ENCODE measurements at places on chromosomes 1 and 21.

DNA sequence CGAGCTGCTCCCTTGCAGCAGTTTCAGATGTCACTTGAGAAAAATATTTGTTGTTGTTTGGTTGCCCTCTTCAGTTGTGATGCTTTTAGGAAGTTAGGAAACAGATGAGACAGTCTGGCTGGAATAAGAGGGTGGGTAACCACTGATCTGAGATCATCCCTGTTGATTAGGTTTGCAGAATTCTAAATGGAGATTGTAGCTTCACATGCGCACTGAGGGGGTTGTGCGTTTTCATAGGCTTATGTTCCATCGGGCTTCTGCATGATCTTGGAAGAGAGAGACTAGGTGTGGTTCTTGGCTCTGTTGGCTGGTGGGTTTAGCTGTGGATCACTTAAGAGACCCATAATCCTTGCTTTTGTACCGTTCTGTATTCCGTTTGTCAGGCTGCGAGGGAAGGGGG, 108.1 kb downstream of the CAMTA1 start:
- DNase-seq = no peak

- no peak for DNase-seq
Measured at GRCh38 chr1:185974367-185975170, 240.4 kb downstream of the HMCN1 start.

DNA sequence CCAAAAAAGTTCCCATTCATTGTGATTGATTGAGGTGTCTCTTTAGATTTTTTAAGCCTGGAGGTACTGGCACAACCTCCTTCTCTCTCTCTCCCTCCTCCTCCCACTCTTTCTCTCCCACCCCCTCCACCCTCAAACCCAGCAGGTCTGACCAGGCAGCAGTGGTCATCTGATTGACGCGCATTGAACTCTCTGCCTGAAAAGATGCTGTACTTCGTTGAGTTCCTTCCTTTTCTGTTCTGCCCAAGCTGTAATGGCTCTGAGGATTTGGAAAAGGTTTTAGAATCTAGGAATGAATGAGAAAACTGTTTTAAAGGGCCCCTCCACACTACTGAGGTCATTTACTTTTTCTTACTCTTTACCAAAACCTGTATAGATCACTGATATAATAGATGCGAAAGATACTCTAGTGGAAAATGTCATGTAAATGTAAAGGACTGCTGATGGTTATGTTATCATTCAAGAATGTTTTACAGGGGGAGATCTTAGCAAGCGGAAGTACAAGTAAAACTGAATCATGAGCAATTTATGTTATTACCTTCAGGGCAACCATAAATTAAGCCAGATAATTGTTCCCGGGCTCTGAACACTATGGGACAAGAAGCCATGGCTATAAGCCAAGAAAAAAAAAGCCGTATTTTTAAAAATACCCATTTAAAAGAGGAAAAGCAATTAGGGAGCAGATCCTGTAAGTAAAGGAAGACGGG, 25.2 kb upstream of the DYRK1A start:
- DNase-seq = no peak

- no peak for DNase-seq
Measured at GRCh38 chr21:41952568-41953248, 1.1 kb downstream of the C2CD2 start.

DNA sequence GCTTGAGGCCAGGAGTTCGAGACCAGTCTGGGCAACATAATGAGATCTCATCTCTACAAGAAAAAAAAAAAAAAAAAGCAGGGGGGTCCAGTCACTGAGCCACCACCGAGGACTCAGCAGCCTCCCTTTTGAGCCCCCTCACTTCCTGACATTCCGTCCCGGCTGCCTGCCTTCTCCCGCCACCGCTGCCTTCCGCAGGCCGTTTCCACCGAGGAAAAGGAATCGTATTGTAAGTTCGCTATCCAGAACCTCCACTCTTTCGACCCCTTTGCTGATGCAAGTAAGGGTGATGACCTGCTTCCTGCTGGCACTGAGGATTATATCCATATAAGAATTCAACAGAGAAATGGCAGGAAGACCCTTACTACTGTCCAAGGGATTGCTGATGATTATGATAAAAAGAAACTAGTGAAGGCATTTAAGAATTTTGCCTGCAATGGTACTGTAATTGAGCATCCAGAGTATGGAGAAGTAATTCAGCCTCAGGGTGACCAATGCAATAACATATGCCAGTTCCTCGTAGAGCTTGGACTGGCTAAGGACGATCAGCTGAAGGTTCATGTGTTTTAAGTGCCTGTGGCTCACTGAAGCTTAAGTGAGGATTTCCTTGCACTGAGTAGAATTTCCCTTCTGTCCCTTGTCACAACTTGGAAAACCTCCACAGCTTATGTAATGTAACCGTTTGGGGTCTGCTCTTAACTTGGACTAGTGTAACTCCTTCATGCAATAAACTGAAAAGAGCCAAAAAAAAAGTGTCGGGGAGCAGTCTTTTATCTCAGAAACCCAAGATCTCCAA, 55.6 kb downstream of the GLUL start:
- no peak for DNase-seq

GRCh38 chr1:94022471-94023189, 98.3 kb downstream of the ABCA4 start:
- no peak for DNase-seq

DNA sequence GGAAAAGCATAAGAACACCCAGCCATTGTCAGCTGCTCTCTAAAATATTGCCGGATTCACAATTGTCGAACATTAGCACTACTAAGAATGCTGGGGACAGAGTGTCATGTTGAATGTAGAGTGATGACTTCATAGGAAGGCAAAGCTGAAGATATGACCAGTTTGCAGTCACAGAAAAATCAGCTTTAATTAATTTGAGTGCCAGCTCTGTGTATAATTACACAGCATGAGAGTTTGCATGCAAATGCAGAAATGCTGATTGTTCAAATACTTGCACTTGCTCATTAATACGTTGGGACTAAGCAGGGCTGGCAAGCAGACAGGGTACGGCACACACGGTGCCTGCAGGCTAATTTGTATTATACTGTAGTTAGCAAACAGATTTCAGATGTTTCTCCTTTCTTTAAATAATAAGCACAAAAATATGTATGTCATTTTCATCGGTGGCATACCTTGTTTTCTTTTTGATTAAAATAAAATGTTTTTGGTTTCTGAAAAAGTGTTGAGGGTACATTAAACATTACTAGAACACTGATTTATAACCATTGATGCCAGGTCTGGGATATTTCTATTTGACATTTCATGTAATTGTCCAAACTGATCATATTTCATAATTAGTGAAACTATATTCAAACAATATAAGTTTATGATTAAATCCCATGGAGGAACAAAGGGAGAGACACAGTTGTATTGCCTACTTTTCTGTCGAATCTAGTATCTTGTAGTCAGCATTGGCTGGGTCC, 99.8 kb upstream of the ADGRL2 start:
- no peak for DNase-seq

DNA sequence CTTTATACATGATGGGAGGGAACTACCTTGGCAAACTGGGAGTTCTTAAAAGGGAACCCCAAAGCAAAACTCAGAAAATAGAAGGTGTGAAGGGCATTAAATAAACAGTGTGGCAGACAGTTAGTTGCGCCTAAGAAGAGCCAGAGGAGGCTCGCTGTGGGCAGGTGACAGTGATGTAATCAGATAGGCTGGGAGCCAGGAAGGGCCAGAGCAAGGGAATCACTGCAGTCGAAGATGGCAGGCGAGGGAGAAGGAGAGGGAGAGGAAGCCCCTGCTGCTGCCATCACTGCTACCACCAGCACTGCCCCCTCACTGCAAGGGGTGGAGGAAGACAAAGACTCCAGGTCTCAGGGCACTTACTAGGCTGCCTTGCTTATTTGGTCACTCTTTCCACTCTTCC, 97.2 kb downstream of the ST3GAL3 start:
- no peak for DNase-seq

DNA sequence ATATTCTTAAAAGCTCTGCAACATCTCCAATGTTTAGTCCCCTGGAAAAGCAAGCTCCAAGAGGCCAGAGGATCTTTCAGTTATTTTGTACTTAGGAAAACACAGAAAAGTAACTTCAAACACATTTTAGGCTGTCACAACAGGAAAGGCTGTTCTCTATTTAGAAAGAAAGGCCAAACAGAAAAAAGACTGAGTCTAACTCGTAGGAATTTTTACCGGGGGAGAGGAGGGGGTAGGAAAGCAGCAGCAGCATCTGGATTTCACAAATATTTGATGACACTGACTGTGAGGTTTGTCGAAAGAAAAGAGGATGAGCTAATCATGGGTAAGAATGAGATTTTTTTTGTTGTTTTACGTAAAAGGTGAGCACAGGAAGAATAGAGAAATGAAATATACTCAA, 107.1 kb downstream of the EIF4G3 start:
- no peak for DNase-seq

GRCh38 chr1:238101923-238102322, 211.2 kb upstream of the ZP4 start:
- no peak for DNase-seq

DNA sequence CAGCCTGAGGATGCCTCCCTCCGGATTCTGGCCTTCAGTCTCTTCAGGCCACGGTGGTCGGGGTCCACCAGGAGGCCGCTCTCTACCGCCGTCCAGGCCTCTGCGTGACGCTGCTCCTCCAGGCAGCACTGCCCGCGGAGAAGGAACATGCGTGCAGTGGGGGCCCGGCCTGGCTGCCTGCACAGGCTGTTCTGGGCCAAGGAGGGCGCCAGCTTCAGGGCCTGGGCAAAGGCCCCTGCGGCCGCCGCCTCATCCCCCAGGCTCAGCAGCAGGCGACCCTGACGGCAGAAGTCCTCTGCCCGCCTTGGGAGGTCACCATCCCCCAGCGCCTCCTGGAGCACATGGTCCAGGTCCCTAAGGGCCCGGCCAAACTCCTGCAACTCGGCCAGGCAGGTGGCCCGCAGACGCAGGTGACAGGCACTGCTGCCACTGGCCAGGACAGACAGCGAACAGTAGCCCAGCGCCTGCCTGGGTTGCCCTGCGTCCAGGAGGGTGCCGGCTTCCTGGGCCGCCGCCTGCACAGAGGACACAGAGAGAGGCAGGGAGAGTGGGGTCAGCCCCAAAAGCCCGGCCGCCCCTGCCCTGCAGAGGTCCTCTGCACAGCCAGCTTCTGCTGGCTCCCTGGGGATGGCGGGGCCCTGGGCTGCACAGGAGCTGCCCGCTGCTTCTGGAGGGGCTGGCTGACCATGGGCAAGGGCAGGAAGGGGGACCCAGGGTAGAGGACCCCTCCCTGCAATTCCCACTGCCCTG, 8.7 kb upstream of the MMEL1 start:
- DNase-seq = no peak

DNA sequence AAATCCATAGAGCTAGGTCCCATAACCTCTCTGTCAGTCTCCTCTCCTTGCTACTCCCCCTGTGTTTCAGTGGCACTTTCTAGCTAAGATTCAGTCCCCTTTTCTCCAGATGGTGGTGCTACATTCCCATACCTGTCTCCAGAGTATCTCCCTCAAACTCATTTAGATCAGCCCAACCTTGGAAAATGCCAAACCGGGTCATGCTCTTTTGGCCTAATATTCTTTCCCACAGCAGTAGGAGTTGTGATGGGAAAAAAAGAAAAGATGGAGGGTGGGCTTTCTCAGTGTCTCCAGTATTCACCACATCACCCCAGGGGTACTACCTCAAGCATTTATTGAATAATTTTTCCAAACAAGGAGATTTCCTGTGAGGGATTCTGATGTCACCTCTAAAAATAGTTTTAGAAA, 3.2 kb upstream of the RXFP4 start:
- peak; percentile 66 for DNase-seq

DNA sequence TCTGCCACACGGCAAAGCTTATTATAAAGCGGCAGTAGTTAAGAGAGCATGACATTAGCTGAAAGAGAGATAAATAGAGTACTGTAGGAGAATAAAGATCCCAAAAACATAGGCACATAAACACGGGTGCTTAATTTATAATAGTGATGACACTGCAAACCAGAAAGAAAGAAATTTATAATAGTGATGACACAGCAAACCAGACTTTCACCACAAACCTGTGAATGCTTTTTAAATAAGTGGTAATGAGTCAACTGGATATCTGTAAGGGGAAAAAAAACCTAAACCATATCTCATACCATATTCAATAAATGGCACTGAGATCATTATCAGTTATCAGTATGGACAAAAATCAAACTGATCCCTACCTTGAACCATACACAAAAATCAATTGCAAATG, 25.5 kb downstream of the USP1 start:
- DNase-seq = no peak

- DNase-seq = peak; percentile 63
Measured at GRCh38 chr1:166479052-166479631, 312.3 kb upstream of the FAM78B start.

- no peak for DNase-seq
Measured at GRCh38 chr1:10530756-10531495, 56.2 kb downstream of the PEX14 start.

DNA sequence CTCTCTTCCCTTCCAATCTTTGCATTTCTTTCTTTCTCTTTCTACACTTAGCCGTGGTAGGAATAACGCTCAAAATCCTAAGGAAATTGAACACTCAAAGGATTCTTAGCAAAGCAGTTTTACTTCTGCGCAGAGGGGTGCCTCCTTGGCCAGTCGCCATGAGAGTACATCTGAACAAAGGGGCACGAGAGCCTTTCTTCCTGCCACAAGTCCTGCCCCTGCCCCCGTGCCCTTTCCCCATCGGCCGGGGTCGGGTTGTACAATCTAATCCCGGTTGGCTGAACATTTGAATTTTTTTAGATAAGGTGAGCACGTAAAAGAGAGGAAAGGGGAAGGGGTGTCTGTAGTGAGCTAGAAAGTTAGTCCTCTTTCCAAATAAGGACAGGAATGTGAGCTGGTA, 28.6 kb upstream of the COL6A1 start:
- no peak for DNase-seq

DNA sequence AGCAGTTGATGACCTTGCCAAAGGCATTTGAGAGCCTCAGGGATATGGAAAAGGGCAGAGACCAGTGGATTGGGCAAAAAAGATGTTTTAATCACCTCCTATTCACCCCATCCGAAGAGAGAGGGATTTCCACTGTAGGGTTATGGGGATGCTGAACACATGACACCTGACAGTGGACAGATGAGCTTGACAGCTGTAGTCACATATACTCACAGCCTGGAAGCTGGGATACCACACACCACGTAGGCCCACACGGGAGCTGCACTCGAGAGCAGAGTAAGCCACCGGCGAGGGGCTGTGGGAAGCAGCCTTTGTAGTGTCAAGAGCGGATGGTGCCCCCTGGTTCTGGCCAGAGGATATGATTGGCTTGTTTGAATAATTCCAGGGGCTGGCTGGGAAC, 20.0 kb downstream of the ZBTB40 start:
- DNase-seq = no peak

GRCh38 chr1:29854700-29855276, 618.5 kb downstream of the PTPRU start:
- no peak for DNase-seq

DNA sequence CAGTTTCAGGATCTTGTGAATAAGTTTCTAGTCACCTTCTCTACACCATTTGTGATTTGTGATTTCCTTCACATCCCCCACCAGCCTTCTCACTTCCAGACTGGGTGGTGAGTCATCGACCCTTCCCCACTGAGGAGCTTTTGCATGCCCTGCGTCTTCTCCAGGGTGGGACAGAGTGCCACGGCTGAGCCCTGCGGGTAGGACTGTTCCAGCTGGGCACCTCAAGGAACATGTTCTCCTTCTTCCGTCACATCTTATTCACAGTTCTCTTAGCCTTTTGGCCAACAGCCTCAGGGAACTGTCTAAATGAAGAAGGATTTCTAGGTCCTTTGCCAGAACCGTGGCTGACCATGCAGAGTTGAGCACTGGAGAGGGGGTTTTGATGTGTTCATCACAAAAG, 116.5 kb downstream of the TMEM53 start:
- DNase-seq = no peak

- DNase-seq = no peak
Measured at GRCh38 chr1:225426395-225427234, 1.2 kb downstream of the LBR start.

- DNase-seq = no peak
Measured at GRCh38 chr1:220921971-220922635, 42.9 kb downstream of the HLX start.

Data from CD4-positive, alpha-beta T cell treated with Interleukin-2 at 100 ng/mL for 4 hours (primary cell).